ENCODE measurements at places on chromosomes 4 and X.

DNA sequence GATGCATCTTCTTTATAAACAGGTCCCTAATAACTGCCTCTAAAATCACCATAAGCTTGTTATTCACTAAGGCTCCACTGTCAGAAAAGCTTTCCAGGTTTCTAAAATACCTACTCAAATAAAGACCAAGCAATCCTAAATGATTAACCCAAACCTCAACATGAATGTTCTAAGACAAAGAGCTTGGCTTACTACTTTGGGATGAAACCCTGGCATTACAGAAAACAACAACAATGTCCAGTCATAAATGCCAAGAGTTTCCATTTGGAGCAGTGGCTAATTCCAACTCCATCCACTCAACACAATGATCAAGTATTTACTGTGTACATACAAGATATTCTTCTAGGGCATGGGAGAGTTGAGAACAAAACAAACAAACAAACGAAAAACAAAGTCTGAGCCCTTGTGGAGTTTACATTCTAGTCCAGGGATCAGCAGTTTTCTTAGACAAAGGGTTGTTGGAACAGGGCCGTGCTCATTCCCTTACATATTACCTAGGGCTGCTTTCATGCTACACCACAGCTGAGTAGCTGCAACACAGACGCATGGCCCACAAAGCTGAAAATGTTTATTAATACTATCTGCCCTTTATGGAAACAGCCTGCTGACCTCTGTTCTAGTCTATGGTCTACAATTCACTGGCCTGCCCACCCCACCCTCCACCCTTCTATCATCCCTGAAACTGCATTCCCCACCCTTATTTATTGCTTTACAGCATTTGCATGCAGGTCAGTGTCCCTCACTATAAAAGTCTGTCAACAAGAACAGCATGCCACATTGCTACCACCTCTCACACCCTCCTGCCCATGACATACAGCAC lies 23.7 kb downstream of the ABCG2 start:
- DNase-seq = no peak

- no peak for DNase-seq
Measured at GRCh38 chr4:26763063-26763462, 97.6 kb upstream of the STIM2 start.

DNA sequence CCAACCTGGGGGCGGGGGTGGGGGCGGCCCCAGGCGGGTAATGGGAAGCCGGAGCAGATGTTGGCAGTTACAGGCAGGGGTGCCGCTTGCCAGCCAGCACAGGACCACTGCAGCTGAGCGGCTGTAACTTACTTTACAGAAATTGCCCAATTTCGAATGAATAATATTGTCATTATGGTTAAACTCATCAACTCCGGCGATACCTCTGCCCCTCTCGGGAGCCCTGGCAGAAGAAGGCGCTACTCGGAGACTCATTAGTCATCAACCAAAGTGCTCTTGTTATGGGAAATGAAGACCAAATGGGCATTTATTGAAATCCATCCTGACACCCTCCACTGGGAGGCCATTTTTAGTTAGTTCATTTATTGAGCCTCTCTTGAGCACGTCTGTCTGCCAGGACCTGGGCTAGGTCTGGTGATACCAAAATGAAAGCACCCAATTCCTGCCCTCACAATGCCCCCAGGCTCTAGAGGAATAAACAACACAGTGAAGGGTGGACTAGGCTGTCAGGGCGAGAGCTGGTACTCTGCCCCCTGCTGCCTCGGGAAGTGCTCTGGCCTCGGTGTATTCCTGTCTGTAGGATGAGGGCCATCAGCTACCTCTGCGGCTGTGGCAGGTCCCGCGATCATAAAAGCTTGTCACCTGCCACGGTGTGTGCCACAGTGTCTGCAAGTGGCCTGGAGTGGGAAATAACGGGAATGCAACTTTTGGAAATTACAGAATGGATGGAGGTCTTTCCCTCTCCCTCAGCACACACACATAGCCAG lies 159.1 kb upstream of the PSAPL1 start:
- DNase-seq = no peak

DNA sequence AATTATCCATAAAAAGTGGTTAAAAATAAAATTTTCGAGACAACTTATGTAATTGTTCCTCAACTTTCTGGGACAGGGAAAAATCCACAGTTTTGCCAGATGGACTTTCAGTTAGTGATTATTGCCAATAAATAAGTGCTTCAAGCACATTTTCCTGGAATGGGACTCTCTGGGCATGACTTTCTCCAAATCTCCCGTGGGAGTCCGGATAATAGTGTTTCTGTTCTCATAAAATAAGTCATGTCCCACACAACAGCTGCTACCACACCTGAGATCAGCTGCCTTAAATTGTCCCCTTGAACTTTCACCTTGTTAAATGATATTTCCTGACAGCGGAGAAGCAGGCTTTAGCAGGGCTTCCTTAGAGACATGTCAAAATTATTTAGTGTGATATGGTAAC lies 133.4 kb upstream of the NAP1L5 start:
- DNase-seq = no peak

GRCh38 chr4:159398236-159398638 lies 295.4 kb downstream of the RAPGEF2 start:
- DNase-seq = no peak

- peak; percentile 13 for DNase-seq
Measured at GRCh38 chr4:109183931-109184490, 118.4 kb downstream of the COL25A1 start.

DNA sequence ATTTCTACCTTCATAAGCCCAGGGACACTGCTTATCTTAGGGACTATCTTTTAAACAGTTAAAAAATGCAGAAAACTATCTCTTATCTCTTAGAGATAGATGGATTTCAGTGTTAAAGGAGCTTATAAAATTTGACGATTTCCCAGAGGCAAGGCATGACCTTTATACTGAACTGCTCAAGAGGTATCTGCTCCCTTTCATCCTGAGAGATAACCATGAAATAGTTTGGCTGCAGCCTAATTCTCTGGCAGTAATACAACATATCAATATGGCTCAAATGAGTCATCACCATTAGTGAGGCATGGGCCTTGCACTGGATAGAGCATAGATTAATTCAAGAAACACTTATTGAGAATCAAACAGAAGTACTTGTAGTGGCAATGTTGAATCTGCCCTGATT lies 348.2 kb upstream of the GRIA3 start:
- no peak for DNase-seq

- DNase-seq = no peak
Measured at GRCh38 chr4:122218762-122219161, 66.6 kb downstream of the BLTP1 start.

- no peak for DNase-seq
Measured at GRCh38 chrX:48933757-48934156, 14.9 kb upstream of the PIM2 start.

DNA sequence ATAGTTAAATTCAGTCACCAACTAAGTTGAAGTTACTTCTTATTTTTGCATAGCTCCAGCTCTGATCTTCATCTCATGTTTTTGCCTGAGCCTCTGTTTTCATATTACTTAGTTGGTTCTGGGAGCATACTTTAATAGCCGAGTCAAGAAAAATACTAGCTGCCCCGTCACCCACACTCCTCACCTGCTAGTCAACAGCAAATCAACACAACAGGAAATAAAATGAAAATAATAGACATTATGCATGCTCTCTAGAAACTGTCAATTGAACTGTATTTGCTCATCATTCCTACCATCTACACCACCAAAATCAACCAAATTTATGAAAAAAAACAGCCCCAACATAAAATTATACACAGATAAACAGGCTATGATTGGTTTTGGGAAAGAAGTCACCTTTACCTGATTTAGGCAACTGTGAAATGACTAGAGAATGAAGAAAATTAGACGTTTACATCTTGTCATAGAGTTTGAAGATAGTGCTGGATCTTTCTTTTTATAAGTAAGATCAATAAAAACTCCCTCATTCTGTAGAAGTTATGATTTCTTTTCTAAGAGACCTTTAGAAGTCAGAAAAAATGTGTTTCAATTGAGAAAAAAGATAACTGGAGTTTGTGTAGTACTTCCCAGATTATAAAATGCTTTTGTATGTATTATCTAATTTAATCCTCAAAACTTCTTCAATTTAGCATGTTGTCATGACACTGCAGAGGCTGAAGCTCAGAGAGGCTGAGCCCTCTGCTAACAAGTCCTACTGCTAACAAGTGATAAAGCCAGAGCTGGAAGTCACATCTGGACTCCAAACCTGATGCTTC lies 7.0 kb downstream of the ALB start:
- DNase-seq = no peak

DNA sequence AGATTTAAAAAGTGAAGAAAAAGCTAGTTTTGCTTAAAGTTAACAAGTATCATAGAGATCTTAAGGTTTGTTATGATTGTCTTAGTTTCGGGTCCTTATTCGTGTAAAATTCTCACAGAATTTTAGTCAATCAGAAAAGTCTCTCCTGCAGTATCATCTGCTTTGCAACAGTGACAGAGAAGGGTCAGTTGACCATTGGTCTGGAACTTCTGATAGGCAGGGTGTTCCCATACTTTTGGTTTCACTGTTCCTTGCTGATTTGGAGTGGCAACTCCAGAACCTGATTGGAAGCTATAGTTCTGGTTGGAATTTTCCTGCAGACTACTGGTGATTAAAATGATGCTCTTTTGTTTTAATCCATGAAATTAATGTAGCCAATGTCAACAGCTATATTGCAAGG lies 1.8 kb downstream of the IL15 start:
- DNase-seq = no peak

GRCh38 chr4:95693594-95693993 lies 144.8 kb upstream of the UNC5C start:
- no peak for DNase-seq

- no peak for DNase-seq
Measured at GRCh38 chr4:47525154-47525819, 40.2 kb downstream of the ATP10D start.

GRCh38 chr4:18733961-18734360 lies 712.4 kb upstream of the LCORL start:
- no peak for DNase-seq

- DNase-seq = no peak
Measured at GRCh38 chrX:56764153-56764974, 35.3 kb downstream of the NBDY start.

DNA sequence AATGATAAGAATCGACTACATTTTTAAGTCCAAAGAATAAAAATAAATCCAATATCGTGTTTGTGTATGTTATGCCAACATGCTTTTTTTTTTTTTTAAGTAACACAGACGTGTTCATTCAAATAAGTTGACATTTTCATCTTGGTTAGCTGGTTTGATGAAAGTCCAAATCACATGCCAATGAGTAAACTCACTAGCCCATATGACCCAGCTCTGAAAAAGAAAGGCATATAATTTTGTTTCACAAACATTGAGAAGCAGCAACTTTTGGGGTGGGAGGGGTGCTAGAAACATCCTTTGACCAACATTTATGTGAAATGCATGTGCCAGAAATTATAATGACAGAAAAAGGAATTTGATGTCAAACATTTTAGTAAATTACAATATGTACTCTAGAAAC lies 61.6 kb upstream of the SPP1 start:
- no peak for DNase-seq

DNA sequence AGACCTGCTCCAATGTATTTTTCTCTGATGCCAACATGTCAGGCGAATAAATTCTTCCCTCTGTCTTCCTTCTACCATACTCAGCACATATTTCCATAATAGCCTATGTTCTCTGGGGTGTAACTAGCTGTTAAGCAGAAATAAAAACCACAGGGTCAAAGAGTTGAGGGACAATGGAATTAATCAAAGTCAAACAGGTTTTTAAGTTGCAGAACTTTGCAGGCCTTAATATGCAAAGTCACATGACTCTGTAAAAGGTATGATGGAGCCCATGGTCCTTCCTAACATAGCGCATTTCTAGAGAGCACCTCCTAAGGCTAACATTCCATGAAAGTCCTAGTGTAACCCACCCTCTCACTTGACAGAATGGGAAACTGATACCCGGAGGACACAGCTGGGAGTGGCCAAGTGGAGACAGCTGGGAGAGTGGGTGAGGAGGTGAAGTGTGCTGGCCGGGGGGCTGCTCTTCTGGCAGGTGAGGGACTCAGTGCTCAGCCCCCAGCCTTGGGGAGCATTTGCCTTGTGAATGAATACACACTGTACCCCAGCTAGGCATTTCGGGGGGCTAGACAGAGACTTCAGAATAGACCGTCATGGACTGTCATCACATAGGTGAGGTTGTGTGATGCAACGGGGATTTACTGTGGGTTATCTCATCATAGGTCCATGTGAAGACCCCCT lies 8.4 kb upstream of the SORCS2 start:
- no peak for DNase-seq

DNA sequence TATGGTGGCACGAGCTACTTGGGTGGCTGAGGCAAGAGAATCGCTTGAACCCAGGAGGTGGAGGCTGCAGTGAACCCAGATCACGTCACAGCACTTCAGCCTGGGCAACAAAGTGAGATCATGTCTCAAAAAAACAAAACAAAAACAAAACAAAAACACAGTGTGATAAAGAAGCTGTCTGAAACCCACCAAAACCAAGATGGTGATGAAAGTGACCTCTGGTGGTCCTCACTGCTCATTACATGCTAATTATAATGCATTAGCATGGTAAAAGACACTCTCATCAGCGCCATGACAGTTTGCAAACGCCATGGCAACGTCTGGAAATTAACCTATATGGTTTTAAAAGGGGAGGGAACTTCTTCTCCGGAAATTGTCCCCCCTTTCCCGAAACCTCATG lies 29.4 kb upstream of the OPHN1 start:
- peak; percentile 39 for DNase-seq

GRCh38 chrX:153889123-153889522 lies 3.1 kb upstream of the L1CAM start:
- DNase-seq = no peak

- DNase-seq = no peak
Measured at GRCh38 chr4:26619784-26620183, 35.9 kb downstream of the TBC1D19 start.

GRCh38 chr4:83828601-83829000 lies 292.7 kb downstream of the GPAT3 start:
- no peak for DNase-seq

DNA sequence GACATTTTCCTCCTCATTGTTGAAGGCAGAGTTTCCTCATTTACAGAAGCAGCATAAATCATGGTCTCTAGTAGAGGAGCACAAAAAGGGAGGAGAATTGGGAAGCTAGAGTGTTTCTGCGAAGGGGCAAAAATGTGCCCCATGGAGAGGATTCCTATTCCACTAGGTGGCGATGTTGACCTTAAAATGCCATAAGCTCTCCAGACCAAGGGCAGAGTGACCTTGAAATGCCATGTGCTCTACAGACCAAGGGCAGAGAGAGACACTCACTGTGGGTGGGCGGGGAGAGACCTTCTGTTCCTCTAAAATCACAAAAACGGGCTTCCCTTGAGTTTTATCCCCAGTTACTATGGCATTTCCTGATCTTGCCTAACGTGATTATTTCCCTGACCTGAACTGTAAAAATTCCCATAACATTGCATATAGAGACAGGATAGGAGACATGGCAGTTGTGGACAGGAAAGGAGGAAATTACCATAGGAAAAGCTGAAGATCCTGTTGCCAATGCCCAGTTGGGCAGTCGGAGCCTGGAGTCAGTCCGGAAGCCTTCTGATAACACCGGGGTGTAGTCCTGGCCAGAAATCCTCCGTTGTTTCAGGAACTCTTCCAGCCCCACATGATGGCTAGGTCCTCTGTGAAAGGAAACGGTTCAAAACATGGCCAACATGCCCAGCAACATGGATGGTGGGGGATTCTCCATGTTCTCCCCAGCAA lies 567.7 kb downstream of the MAGEB5 start:
- DNase-seq = peak; percentile 22
